ENCODE measurements at places on chromosomes 5 and 9.

DNA sequence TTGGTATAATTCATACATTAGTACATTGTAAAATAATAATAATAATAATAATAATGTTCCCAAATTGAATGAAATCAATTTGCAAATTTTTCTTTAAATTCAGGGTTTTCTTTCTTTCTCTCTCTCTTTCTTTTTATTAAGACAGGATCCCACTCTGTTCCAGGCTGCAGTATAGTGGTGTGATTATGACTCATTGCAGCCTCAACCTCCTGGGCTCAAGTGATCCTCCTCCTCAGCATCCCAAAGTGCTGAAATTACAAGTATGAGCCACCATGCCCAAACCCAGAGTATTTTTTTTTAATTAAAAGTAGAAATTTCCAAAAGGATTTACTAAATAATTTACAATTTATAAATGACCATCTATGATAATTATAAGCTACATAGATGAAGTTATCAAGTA, 117.7 kb downstream of the HOMER1 start:
- no peak for DNase-seq

- no peak for DNase-seq
Measured at GRCh38 chr5:120052916-120053828, 410.9 kb upstream of the PRR16 start.

DNA sequence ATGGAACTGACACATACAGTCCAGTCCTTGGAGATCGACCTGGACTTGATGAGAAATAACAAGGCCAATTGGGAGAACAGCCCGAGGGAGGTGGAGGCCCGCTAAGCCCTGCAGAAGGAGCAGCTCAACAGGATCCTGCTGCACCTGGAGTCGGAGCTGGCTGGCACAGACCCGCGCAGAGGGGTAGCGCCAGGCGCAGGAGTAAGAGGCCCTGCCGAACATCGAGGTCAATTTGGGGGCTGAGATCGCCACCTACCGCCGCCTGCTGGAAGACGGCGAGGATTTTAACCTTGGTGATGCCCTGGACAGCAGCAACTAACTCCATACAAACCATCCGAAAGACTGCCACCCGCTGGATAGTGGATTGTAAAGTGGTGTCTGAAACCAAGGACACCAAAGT, 1610.1 kb upstream of the ACO1 start:
- peak; percentile 16 for DNase-seq

DNA sequence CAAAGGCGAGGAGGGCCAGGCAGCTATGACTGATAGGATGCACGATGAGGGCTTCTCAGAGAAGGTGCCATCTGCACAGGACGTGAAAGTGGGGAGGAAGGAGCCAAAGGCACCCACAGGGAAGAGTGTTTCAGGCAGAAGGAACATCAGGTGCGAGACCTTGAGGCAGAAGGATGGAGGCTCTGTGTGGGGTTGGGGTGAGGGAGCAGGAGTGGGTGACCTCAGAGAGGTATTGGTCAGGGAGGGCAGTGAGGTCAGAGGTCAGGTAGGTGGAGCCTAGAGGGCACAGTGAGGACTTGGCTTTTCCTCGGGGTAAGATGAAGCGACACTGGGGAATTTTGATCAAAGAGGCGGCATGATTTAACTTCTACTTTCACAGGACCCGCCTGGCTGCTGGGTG, 64.7 kb upstream of the XPA start:
- no peak for DNase-seq

- peak; percentile 23 for DNase-seq
Measured at GRCh38 chr9:4796988-4797853, 4.5 kb downstream of the RCL1 start.
